ENCODE measurements at places on chromosomes 2 and 18.

GRCh38 chr2:119513832-119514231 lies 10.5 kb downstream of the SCTR start:
- no peak for DNase-seq

DNA sequence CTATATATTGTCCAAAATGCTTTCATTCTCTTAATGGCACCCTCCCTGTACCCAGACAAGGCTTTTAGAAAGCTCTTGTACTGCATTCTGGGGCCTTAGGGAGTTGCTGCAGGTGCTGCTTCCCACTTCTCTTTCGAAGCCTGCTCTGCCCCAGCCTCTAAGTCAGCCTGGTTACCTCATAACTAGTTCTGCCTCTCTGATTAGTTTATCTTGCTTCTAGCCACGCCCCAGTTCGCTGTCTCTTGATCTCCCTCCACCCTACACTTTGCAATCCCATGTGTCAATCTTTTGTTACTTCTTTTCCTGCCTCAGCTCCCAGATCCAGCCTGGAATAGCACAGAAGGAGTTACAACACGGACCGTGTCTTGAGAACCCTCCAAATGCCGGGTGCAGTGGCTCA lies 13.8 kb upstream of the NCOA1 start:
- no peak for DNase-seq

- peak; percentile 76 for DNase-seq
These were observed at the start of gene UNC80 for GRCh38 chr2:209771474-209772289. TSS of gene UNC80 (plus strand) at chr2:209771832. CDS start at chr2:209772073, 241 bp downstream.

DNA sequence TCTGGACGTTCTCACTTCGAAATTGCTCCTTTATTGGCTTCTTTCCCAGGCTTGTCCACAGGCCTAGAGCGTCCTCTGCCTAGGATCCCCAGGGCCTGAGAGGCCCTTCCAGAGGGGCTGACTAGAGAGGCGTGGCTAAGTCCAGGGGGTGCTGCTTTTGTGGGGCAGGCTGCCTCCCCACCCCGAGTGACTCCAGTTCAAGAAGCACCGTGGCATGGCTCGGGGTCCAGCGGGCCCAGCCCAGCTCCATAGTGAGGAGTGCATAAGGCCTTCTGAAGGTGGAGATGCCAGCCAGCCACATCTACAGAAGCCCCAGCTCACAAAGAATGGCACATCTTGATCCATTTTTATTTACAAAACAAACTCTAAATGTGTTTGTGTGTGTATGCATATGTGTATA lies 44.8 kb upstream of the POMC start:
- DNase-seq: no peak

DNA sequence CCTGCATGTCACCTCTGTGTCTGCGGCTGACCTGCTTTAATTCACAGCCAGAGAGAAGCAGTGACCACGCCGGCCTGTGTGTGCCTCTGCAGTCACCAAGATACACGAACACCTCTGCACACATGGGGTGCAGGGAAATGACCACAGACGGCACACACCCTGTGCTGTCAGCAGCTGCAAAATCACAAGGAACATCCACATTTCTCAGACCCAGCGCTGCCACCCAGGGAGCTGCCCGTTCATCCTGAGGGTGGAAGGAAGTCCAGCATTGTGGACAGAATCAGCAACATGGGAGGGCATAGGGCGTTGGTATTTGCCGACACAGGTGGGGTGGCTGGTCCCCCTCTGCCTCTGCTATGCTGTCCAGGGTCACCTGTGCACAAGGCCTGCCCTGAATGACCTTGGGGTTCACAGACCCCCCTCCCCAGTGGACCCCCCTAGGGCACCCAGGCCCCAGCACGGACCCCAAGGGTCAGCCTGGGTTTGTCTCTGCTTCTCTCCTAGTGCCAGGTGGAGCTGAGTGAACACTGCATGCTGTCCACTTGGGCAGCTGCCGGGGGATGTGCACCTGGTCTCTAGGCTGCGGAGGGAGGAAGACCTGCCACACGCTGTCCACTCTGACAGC lies 107.4 kb downstream of the PXDN start:
- no peak for DNase-seq

DNA sequence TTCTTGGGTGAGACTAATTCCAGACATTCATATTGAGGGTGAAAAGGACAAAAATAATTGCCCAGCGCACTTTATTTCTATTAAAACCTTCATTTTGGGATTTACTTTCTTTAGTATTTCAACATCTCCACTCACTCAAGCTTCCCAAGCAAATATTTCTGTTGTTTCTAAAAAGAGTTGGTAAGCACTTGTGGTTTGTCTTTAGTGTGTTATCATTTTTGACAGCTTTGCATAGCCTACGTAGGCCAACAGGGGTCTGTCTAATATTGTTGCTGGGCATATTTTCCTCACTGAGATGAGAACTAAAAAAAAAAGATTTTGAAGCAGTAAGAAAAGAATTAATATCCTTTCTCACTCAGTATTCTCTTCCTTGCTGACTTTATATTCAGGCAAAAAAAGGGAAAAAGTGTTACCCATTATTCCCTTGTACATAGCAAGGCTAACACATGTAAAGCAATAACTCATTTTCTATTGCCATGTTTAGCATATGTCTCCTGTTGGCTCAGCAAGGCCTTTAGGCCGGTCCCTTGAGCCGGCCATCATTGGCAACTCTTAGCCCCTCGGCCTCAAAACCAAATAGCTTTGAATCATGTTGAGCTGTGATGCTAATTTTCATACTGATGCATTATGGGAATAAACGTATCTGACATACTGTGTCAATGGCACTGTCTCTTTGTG lies 494.2 kb downstream of the ARHGAP15 start:
- DNase-seq: no peak

DNA sequence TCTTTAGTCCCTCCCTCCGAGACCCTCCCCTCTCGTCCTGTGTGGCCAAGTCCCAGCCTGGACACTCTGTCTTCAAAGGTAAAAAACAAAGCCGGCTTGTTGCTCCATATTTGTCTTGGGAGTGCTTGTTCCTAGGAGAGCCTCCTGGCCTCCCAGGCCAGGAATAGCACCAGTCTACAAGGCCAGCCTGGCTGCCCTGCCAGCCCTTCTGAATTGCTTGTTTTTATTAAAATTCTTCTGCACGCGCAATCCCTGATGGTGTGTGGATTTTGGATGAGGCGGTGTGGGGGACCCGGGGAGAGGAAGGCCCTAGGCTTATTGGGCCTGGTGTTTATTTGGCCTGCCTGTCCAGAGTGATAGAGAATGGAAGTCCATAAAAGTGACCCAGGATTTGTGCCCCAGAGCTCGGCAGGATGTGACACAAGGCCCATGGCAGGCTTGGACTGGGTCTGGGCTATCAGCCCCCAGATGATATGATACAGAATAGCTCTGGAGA lies 297.3 kb downstream of the CYP26B1 start:
- no peak for DNase-seq

GRCh38 chr2:72415781-72416475 lies 268.3 kb upstream of the CYP26B1 start:
- DNase-seq: no peak

DNA sequence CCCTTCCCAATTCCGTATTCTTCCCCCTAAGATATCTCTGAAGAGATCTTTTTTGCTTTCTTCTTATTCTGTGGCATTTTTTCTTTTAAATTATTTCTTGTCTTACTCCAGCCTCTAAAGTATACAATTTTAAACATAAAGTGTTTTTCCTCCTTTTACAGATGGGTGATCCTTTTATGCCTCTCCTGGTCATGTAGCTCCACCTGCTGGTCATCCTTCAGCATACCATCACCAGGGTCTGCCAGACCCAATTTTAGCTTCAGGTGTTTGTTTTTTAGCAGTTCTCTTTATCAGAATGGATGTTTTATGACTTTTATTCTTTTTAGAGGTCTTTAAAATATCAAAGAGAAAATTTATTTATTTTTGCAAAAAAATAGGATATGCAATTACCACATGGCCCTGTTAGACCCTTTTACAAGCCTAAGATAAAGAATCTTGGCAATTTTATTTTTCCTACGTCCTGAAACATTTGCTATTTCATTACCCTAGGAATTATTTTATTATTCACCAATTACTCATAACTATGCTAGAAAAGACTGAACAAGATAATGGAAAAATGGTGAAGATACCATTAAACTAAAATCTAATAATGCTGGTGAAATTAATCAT lies 55.5 kb downstream of the PIGN start:
- peak; percentile 83 for DNase-seq

DNA sequence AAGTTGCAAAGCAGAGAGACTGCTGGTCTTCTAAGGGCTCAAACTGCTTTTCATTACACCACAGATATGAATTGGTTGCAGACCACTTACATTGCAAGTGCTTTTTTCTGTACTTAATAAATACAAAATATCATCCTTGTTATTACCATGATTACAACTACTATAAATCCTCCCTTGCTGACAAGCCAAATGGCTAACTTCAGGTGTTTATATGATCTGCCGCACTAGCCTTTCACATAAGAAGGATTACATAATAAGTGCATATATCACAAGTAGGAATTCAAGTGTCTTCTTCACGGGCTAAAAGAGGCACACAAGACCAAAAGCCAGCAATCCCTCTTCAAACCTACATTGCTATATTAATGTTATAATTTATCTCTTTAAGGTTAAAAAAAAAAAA lies 373.0 kb downstream of the ZEB2 start:
- DNase-seq: no peak

DNA sequence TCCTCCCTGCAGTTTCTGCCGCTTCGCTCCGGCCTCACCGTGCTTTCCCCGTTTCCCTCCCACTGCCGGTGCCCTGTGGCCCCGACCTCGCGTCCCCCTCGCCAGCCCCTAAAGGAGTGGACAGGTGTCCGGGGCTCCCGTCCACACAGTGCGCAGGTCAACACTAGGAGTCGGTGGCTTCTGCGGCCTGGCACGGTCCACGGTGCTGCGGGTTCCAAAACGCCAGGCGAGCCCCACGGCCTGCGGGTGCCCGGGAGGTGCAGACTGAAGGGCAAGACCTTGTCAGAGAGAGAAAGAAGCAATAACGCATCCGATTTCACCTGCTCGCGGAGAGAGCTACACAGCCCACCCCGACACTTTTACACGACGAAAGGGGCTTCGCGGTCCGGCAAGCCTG lies 588.7 kb upstream of the SALL3 start:
- no peak for DNase-seq

DNA sequence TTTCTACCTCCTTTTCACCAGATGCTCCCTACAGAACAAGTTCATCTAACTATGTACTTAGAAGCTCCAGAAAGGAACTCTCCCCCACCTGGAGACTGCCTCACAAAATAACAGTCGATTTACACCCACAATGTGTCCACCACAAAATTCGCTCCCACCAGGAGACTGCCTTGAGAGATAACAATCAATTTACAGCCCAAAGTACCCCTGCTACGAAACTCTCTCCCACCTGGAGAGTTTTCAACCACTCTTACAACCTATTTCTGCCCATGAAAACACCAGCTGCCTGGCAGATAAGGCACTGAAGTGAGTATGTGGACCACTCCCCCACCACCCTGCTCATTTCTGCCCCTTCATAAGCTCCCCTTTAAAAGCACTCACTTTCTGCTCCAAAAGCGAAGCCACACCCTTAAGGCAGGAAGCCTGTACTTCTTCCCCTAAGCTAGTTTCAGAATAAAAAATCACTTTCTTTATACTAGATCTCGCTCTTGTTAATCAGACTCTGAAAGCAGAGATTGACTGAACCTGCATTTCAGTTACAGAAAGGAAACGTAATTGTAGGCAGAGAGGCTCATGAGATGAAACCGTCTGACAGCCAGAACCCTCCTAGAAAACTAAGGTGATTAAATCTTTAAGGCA lies 94.4 kb upstream of the RBBP8 start:
- no peak for DNase-seq

GRCh38 chr2:156191527-156191926 lies 141.0 kb downstream of the NR4A2 start:
- no peak for DNase-seq

DNA sequence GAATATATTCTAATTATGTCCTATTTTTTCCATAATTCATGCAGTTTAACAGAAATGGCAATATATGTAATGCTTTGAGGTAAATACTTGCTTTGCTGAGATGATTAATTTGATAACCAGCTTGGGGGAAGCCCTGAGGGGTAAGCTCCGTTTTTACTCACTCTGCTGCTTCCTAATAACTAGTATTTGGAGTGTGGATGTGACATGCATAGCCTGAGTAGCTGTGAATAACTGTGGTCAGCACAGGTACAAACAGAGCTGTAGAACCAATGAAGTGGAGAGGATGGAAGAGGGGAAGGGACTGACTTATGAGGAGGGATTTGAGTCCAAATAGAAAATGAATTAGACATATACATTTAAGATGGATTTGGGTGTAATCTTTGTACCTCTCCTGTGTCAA lies 1495.5 kb upstream of the DDX18 start:
- no peak for DNase-seq

GRCh38 chr18:76621226-76621625 lies 126.2 kb upstream of the ZNF516 start:
- DNase-seq: no peak

DNA sequence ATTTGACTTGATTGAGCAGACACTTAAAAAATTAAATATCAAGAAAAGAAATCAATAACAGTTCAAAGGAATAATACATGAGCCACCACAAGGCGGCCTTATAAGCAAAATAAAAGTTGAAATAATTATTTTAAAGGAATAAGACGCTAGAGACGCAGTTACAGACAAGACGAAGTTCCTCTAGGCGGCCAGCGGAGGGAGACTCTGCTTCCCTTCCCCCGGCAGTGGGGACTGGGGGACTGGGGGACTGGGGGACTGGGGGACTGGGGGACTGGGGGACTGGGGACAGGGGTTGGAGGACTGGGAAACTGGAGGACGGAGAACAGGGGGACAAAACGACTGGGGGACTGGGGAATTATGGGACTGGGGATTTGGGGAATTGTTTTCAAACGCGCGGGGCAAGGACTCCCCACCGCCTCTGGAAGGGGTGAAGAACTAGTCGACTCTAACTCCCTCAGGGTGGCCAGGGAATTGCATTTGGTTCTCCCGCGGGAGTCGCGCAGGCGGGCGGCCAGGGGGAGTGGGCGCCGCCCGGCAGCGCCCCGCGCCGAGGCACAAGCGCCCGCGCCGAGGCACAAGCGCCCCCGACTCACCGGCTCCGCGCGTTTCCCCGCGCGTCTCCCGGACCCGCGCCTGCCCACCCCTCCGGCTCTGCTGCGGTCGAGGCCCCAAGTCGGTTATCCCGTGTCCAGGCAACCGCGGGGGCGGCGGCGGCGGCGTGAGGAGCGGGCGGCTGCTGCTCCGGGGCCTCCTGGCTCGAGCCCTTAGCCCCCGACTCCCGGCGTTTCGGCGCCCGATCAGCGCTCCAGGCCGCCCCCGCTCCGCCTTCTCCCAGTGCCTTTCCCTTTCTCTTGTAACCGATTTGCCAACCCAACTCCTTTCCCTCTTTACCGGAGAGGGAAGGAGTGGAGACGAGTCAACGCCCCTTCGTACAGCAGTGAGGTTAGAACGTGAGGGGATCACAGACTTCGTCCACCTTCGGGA lies at the start of gene CCDC178:
TSS of gene CCDC178 (minus strand) at position 662 of the 984 bp plus-strand sequence. CDS start 28,633 bp downstream, outside the sequence.
- DNase-seq: peak; percentile 46

- peak; percentile 14 for DNase-seq
These were observed 1.9 kb downstream of the LIMS2 start for GRCh38 chr2:127673291-127674069.

DNA sequence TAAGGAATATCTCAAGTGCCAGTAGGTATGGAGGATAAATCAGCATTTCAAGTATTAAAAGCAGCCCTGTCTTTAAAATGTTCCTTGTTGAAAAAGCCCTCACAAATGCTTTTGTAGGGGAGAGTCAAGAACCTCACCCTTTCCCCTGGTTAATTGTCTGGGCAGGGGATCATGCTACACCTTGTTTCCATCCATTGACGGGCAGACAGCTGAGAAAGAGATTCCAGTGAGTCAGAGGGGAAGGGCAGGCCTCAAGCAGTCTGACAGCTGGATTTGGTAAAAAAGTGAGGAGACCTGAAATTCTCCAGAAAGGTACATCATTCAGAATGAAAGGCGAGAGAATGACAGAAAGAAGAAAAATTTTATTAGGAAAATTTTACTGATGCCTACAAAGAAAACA lies 203.2 kb upstream of the CYP26B1 start:
- peak; percentile 38 for DNase-seq

GRCh38 chr2:55703350-55703749 lies 9.7 kb upstream of the PNPT1 start:
- DNase-seq: no peak

Data from dermis blood vessel endothelial cell (primary cell).